Naive thymus-derived CD8-positive, alpha-beta T cell (primary cell): ENCODE measurements at places on chromosomes 3 and 15. TPM values are rescaled to one million over a fixed set of nuclear protein-coding genes. Genes with fewer than 3 reads are reported as not detected.

The SLC6A20 gene
- total RNA-seq: 0.52 TPM

GRCh38 chr3:196662711-196663571 lies 23.4 kb downstream of the NRROS start:
- H3K36me3 ChIP-seq: peaks cover 9% of the 10 kb centered on the region
- no peak overlapping the region for H3K27ac ChIP-seq
- DNase-seq: no peak
- no peak overlapping the region for H3K4me3 ChIP-seq

DNA sequence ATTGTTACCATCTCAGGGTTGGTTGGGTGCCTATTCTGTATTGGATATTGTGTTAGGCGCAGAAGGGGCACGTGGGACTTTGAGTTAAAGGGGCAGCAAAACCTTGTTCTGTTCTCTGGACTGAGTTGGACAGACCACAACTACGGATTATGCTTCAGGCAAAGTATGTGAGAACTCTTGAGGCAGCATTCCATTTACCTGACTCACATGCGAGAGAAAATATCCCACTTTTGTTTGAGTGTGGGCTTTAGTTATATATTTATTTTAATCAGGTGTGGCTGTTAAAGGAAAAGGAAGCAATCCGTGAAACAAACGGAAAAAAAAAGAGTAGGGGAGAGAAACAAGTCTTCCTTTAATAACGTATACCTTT lies 627 bp upstream of the PLS1 start:
- H3K27me3 ChIP-seq: peaks cover 1% of the 10 kb centered on the region
- H3K4me1 ChIP-seq: peaks cover 14% of the 10 kb centered on the region
- H3K27ac ChIP-seq: peak overlapping the region; percentile 66
- DNase-seq: no peak

DNA sequence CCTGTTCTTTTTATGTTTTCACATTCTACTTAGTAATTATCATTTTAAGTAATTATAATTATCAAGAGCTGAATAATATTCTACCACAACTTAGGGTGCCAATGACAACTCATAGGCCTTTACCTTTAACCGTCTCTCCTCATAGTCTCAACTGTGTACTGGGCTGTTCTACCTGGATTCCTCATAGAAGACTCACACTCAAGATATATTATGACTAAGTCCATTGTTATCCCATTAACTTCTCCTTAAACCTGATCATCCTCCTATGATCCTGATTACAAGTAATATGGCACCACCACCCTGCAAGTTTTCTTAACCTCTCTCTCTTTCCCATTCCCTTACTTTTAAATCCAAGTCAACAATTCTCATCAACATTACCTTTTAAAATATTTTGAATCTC lies 285.9 kb upstream of the VEPH1 start:
- no peak overlapping the region for H3K27ac ChIP-seq
- DNase-seq: no peak
- no peaks in the 10 kb centered on the region for H3K36me3 ChIP-seq
- H3K4me1 ChIP-seq: no peaks in the 10 kb centered on the region
- H3K27me3 ChIP-seq: no peaks in the 10 kb centered on the region

- H3K27me3 ChIP-seq: no peaks in the 10 kb centered on the region
- DNase-seq: no peak
- H3K4me1 ChIP-seq: peaks cover 12% of the 10 kb centered on the region
- H3K36me3 ChIP-seq: no peaks in the 10 kb centered on the region
Observed at GRCh38 chr15:63946524-63947065, 99.7 kb downstream of the DAPK2 start.

The ACKR4 gene
- 0.26 TPM for total RNA-seq

The LRRIQ4 gene
- total RNA-seq: not detected

DNA sequence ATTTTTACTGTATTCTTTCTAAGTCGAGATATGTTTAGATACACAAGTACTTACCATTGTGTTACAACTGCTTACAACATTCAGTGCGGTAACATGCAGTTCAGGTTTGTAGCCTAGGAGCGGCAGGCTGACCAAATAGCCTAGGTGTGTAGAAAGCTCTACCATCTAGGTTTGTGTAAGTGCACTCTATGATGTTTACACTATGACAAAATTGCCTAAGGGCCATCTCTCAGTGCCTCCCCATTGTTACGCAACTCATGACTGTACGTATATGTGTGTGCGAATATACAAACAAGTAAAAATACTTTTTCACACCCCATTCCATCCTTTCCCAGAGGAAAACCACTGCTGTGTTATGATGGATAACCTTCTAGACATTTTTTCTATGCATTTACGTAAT lies 44.3 kb downstream of the PXYLP1 start:
- no peaks in the 10 kb centered on the region for H3K27me3 ChIP-seq
- peaks cover 25% of the 10 kb centered on the region for H3K4me1 ChIP-seq

DNA sequence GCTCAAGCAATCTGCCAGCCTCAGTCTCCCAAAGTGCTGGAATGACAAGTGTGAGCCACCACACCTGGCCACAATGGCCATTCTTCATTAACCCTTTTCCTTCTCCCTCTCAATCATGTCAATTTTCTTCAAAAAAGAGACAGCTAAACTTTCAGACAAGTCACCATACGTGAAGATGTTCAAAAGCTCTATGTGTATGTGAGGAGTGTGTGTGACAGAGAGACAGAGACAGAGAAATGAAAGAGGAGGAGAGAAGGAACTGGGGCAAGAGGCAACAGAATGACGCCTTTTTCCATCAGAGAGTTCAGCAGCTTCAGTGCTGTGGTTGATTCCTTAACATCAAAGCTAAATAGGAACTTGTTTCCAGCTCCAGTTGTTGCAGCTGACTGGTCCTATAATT lies 27.4 kb downstream of the OSBPL10 start:
- no peaks in the 10 kb centered on the region for H3K4me1 ChIP-seq
- no peak overlapping the region for H3K4me3 ChIP-seq
- DNase-seq: no peak
- H3K27me3 ChIP-seq: no peaks in the 10 kb centered on the region
- peaks cover 6% of the 10 kb centered on the region for H3K36me3 ChIP-seq

DNA sequence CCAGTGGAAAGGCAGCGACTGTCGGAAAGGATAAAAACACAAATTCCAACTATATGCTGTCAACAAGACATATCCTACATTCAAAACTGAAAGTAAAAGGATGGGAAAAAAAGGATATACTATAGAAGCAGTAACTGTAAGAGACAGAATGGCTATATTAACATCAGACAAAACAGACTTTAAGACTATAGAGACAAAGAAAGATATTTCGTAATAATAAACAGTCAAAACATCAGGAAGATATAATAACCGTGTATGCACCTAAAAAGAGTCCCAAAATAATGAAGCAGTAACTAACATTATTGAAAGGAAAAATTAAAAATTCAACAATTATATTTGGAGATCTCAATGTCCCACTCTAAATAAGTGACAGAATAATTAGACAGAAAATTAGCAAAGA lies 48.2 kb downstream of the ZNF148 start:
- H3K4me1 ChIP-seq: peaks cover 9% of the 10 kb centered on the region
- H3K4me3 ChIP-seq: no peak overlapping the region
- no peak for DNase-seq
- peaks cover 13% of the 10 kb centered on the region for H3K36me3 ChIP-seq

- DNase-seq: no peak
- H3K36me3 ChIP-seq: no peaks in the 10 kb centered on the region
- H3K27ac ChIP-seq: no peak overlapping the region
- no peaks in the 10 kb centered on the region for H3K27me3 ChIP-seq
- no peak overlapping the region for H3K4me3 ChIP-seq
- peaks cover 20% of the 10 kb centered on the region for H3K4me1 ChIP-seq
Observed at GRCh38 chr15:63887630-63888029, 53.9 kb upstream of the HERC1 start.

The CRYGS gene
- 10.0 TPM for total RNA-seq
